ENCODE measurements at places on chromosomes 2 and 18. TPM values are rescaled to one million over a fixed set of nuclear protein-coding genes. Genes with fewer than 3 reads are reported as not detected.

DNA sequence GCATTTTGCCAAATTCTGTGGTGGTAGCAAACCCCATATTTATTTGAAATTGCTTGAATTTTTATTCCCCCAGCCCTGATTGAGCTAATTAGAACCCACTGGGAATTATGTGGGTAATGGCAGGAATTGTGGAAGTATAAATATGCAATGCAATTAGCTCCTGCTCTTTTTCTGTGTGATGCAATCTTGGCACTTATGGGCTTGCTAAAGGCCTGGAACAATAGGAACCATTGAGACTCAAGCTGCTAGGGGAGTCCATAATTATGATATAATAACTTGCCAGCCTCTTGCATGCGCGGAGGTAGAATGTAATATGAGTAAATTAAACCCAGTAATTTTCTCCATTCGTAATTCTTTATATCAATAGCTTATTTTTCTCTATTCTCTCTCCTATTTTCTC lies 267.6 kb upstream of the THSD7B start:
- DNase-seq, result no peak
- H3K36me3 ChIP-seq, result no peaks in the 10 kb centered on the region
- no peaks in the 10 kb centered on the region for H3K4me1 ChIP-seq

GRCh38 chr18:73646772-73647171 lies 500.9 kb downstream of the FBXO15 start:
- H3K27me3 ChIP-seq, result no peaks in the 10 kb centered on the region
- H3K4me1 ChIP-seq, result no peaks in the 10 kb centered on the region
- DNase-seq, result no peak
- H3K36me3 ChIP-seq, result no peaks in the 10 kb centered on the region
- H3K27ac ChIP-seq, result no peak overlapping the region

DNA sequence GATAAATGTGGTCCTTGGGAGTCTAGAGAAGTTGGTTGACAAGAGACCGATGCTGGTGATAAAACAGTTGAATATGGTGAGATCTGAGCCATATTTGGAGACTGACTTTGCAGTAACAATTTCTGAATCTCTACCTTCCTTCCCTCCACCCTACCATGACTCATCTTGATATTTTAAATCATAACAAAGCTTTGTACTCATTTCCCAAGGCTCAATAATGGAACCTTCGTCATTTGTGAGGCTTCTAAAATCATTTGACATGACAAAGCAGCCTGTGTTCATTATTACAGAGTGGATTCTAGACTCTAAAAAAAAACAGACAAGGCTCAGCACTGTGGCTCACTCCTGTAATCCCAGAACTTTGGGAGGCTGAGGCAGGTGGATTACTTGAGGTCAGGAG lies 38.5 kb upstream of the PDCL3 start:
- no peak overlapping the region for H3K27ac ChIP-seq
- no peak for DNase-seq
- no peaks in the 10 kb centered on the region for H3K4me1 ChIP-seq
- no peaks in the 10 kb centered on the region for H3K36me3 ChIP-seq
- H3K4me3 ChIP-seq, result no peak overlapping the region

GRCh38 chr18:43648002-43648401 lies 370.7 kb upstream of the SYT4 start:
- no peak overlapping the region for H3K4me3 ChIP-seq
- DNase-seq, result no peak
- no peak overlapping the region for H3K27ac ChIP-seq
- H3K4me1 ChIP-seq, result no peaks in the 10 kb centered on the region
- no peaks in the 10 kb centered on the region for H3K36me3 ChIP-seq
- no peaks in the 10 kb centered on the region for H3K27me3 ChIP-seq

GRCh38 chr2:201262718-201263117 lies 2.4 kb downstream of the CASP8 start:
- no peak overlapping the region for H3K4me3 ChIP-seq
- no peak overlapping the region for H3K27ac ChIP-seq
- no peaks in the 10 kb centered on the region for H3K27me3 ChIP-seq
- no peaks in the 10 kb centered on the region for H3K36me3 ChIP-seq

- H3K4me3 ChIP-seq, result no peak overlapping the region
- H3K36me3 ChIP-seq, result no peaks in the 10 kb centered on the region
- no peaks in the 10 kb centered on the region for H3K27me3 ChIP-seq
- H3K27ac ChIP-seq, result no peak overlapping the region
Observed at GRCh38 chr2:96074156-96074555, 39.4 kb upstream of the GPAT2 start.

The UPP2 gene
- not detected for total RNA-seq

The TWIST2 gene
- 52.9 TPM for total RNA-seq

The AOX1 gene
- 24.8 TPM for total RNA-seq

The DNAJC5G gene
- not detected for total RNA-seq

All from prostate gland (tissue), 2 donors.